ENCODE measurements at places on chromosomes 12 and 14.

DNA sequence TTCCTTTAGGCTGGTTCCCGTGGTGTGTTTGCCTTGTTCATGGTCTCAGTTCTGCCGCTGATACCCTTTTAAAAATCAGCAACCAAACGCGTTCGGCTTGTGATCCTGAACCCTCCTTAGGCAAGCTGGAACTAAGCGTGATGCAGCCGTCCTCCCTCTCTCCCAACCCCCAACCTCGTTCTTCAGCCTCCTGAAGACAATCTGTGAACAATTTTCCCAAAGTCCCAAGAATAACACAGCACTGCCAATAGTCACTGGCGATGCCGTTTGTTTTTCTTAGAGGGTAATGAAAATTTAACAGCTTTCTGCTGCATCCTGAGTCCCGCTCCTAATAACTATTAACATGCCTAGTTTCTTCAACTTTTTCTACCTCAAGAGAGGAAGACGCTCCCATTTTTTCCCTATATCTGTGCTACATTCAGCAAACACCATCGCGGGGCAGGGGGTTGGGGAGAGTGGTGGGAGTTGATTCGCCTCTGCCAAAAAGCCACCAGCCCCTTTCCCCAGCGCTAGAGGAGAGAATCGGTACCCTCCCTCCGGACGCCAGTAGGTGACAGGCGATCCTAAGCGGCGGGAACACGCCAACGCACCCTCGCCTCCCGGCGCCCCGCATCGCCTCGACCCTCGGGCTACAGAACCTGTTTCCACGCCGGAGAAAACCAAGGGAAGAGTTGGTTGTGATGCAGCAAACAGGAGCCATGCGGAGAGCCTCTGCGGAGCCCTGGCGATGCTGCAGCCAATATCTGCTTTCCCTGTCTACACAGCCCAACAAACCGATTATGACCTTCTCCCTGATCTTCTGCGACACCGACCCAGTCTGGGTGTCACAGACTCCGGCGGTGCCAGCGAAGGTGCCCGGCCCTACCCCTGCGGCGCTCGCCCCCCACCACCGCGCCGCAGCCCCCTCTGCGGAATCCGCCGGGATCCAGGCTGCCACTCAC lies 752 bp downstream of the PRICKLE1 start:
- DNase-seq = no peak

GRCh38 chr12:76387614-76388013 lies 39.4 kb upstream of the BBS10 start:
- DNase-seq = no peak

DNA sequence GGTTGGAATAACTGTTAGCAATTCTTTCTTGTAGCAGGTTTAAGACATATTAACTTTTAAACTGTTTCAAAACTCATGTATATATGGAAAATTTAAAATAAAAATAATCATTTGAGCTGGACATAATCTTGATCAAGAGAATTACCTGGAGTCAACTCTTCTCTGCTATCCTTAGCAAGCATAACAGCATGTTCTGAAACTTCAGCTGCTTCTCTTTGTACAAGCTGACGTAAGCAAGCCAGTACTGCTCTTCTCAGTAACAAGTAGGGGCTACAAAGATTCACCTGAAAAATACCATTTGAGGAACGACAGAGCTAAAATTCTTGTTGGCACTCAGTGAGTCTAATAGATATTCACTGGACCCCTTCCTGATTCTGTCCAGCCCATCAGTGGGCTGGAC lies 83.0 kb downstream of the HEATR5A start:
- no peak for DNase-seq

- DNase-seq = no peak
These were observed 1.9 kb upstream of the SP7 start for GRCh38 chr12:53338017-53338416.

- no peak for DNase-seq
These were observed 16.1 kb upstream of the CHGA start for GRCh38 chr14:92906823-92907222.

- no peak for DNase-seq
These were observed 1.8 kb upstream of the RNU7-1 start for GRCh38 chr12:6941782-6942181.

GRCh38 chr12:74535536-74535935 lies 2.1 kb upstream of the ATXN7L3B start:
- no peak for DNase-seq

DNA sequence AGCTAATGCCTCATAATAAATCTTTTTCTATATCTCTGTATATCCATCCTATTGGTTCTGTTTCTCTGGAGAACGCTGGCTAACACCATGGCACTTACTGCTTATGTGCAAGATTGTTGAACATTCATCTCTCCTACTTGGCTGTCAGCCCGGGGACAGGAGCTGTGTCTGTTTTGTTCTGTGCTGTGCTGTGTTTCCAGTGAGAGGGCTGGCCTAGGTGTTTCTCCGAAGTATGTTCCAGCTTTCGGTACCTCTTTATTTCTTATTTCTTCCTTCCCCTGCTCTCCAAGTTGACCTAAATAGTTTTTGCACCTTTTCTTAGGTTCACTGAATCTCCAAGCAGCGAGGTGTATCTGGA lies 18.8 kb upstream of the NR4A1 start:
- DNase-seq = no peak

DNA sequence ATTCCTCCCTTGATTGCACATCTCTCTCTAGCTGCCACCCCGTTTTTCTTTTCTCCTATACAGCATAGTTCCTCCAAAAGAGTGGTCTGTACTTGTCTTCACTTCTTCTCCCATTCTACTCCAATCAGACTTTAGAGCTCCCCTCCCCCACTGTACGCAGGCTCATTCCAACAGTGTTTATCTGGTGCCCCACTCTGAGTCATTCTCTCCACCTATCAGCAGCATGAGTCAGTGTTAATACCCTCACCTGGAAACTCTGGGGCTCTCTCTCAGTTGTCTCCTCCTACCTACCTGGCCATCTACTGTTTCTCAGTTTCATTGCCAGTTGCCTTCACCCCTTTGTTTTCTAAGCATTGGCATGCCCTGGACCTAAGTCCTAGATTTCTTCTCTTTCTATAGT lies 175.1 kb upstream of the ARHGAP5 start:
- no peak for DNase-seq

- no peak for DNase-seq
These were observed 187.2 kb downstream of the RPL10L start for GRCh38 chr14:46464341-46464740.

DNA sequence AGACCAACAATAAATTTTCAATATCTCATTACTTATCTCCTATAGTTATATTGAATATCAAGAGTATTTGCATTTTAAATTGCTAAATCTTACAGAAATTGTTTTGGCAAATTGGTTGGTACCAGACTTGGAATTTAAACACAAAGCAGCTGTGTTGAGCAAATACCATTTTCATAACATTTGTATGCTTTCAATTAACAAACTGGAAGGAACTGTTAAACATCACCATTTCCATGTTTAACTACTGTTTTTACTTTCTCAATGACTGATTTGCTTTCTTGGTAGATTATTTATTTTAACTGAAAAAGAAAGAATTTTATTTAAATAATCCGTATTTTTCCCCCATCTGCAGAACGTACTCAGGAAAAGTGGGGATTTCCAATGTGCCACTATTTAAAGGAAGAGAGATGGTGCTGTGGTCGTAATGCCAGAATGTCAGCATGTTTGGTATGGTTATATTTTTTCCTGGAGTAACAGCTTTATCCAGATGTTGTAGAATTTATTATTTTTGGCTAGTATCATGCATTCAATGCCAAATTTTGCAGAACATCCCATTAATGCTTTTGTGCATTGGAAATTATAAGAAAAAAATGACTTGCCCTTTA lies 72.3 kb downstream of the METTL25 start:
- DNase-seq = no peak

GRCh38 chr12:88955531-88955930 lies 375.3 kb upstream of the KITLG start:
- DNase-seq = no peak

DNA sequence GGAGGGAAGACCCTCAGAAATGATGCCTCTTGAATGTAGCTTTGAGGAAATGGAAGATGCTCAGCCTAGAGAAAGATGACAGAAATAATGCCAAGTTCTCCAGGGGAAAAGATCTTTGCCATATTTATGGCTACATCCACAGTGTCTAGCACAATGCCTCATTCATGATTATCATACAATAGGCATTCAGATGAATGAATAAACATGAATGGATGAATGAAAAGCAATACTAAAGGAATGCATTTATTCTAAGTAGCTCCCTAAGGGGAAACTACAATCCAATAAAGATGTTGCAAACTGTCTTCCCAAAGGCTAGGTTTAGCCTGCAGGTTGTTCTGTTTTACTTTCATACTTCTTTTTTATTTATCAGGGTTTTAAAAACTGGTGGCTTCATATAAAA lies 12.0 kb downstream of the TMTC1 start:
- DNase-seq = no peak
